H54 (cell line): ENCODE measurements at places on chromosomes 6 and 20.
A peak's percentile ranks its signal among the peaks of the same experiment; 100 is the strongest.

DNA sequence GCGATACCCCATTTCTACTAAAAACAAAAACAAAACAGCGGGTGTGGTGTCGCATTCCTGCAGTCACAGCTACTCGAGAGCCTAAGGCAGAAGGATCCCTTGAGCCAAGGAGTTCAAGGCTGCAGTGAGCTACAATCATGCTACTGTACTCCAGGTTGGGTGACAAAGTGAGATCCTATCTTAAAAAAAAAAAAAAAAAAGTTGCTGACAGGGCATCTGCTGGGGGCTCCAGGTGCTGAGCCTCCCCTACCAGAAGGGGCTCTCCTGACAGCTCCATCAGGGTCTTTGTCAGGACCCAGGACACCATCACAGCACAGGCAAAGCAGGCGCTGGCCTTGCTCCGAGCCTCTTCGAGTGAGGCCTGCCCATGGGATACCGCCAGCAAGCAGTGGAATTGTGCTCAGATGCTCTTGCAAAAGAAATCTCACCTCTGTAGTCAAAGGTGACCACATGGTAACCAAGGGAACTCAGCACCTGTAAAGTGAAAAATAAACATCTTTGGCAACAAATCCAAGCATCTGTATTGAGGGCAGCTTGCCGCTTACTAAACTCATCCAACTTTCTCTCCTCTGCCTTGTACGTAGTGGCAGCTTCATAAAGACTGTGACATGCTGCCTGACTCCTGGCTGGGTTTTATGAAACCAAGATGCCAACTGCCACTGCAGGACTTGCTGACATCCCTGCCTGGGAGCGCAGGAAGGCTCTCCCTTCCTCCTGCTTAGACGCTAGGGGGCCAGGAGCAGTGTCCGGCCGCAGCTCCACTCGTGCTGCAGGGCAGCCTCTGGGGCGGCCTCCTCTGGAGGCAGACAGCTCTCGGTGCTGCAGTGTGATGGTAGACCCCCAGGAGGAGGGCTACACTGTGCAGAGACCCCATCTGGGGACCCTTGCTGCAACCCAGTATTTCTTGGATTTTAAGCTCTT, 66.9 kb downstream of the PYGB start:
- DNase-seq = no peak

DNA sequence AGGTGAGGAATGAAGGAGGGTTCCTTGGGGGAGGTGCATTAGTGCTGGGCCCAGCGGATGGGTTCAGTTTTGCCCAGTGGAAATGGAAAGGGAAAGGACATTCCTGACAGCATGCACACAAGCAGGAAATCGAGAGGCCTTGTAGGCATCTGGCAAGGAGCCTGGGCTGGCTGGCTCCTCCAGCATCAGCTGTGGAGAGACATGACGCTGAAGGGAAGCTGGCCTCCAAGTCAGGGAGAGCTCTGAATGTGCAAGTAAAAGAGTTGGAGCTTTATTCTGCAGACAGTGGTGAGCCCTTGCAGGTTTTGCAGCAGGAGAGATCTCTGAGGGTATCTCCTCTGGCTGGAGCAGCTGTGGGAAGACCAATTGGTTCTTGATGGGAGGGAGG, 154.3 kb downstream of the MRPL14 start:
- DNase-seq = peak; percentile 57

- peak; percentile 73 for DNase-seq
These were observed 11.3 kb downstream of the STMN3 start for GRCh38 chr20:63641792-63642523.

DNA sequence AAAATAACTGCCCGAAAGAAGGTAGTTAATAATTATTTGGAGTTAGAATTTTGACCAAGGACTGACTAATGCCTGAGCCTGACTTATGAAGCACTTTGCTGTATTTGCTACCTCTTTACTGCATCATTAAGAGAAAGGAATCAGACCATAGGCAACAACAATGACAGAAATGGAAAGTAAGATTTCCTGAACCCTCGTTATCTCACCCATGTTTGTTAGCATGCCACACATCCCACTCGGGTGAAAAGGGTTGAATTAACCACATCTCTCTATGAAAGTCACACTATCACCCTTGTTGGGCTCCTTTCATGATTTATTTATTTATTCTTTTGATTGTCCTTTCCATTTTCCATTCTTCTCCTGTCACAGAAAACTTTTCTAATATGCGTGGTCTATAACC, 59.6 kb downstream of the OLIG3 start:
- DNase-seq = no peak

- no peak for DNase-seq
These were observed 156.2 kb downstream of the BCAS1 start for GRCh38 chr20:53914091-53914780.
